Retinal pigment epithelial cell (primary cell): ENCODE measurements at places on chromosomes 16 and 17.

DNA sequence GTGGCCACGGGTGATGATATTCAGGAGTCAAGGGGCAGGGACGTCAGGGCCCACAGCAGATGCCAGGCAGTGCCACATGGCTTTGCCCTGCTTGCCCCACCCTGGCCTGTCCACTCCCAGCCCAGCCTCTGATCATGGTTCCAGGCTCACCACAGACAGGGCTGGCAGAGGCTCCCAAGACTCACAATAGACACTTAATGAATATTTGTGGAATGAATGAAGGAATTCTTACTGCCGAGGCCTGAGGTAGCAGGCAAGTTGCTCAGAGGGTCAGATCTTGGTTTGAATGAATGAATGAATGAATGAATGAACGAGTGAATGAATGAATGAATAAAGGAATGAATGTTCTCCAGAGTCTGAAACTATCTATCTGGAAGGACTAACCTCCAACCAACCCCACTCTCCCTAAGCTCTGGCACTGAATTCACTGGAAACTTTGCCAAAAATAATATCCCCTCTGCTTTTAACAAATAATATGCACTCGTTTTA is 60.9 kb downstream of the RAI1 start:
- DNase-seq = no peak

GRCh38 chr17:50451943-50452629 is 16.6 kb downstream of the CHAD start:
- DNase-seq = no peak

- no peak for DNase-seq
Observed at GRCh38 chr16:2964475-2965336, 631 bp downstream of the KREMEN2 start.

- DNase-seq = no peak
Observed at GRCh38 chr17:44005527-44006271, 1.3 kb downstream of the NAGS start.

GRCh38 chr17:27552276-27552732 is 78.7 kb upstream of the LGALS9 start:
- no peak for DNase-seq

GRCh38 chr16:4522051-4522581 is 16.5 kb downstream of the CDIP1 start:
- no peak for DNase-seq

DNA sequence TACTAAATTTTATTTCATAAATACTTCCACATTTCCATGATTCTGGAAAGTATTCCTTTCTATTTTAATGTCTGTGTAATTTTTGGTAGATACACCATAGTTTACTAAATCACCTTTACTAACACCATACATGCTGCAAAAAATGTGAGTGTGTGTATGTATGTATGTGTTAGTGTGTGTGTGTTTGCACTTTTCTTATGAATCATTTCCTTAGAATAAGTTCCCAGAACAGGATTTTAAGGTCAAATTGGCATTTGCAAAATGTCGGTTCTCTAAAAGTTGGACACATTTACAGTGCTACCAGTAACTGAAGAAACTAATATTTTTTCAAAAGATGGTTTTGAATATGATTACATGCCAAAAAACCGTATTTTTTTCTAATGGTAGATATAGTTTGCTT is 137.1 kb downstream of the CYB561 start:
- DNase-seq = no peak

DNA sequence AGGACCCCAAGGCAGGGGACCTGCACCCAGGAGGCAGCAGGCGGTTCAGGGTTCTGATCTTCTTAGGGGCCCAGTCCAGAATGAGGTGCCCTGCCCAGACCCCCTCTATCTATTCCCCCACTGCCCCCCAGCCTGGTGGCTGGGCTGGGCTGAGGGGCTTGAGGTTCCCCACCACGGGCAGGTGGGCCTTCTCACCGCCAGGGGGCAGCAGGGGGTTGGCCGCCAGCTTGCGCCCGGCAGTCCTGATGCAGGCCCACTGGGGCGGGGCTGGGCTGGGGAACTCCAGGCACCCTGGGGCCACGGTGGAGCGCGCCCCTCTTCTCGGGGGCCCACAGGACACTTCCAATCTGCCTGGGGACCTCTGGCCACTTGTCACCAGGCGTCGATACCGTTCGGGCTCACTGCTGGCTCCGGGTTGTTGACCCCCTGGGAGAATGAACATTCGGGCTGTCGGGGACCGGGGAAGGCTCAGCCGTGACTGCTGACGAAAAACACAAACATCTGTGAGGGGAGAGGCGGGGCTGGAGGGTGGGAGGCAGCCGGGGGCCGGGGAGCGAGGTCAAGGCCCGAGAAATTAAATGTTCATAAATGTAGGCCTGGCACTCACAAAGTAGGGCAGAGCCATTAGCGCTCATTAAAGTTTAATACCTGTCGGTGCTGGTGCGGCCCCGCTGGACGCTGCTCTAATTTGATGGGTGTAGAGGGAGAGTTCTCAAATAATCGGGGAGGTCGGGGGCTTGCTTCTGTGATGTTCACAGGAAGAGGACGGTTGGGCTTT is 219.3 kb upstream of the GSE1 start:
- DNase-seq = no peak

GRCh38 chr16:69566981-69567680 is 1.4 kb downstream of the NFAT5 start:
- DNase-seq = no peak

- DNase-seq = no peak
Observed at GRCh38 chr17:49699966-49700575, 7.7 kb downstream of the SLC35B1 start.

GRCh38 chr17:75418531-75418930 is 13.1 kb upstream of the GRB2 start:
- no peak for DNase-seq

DNA sequence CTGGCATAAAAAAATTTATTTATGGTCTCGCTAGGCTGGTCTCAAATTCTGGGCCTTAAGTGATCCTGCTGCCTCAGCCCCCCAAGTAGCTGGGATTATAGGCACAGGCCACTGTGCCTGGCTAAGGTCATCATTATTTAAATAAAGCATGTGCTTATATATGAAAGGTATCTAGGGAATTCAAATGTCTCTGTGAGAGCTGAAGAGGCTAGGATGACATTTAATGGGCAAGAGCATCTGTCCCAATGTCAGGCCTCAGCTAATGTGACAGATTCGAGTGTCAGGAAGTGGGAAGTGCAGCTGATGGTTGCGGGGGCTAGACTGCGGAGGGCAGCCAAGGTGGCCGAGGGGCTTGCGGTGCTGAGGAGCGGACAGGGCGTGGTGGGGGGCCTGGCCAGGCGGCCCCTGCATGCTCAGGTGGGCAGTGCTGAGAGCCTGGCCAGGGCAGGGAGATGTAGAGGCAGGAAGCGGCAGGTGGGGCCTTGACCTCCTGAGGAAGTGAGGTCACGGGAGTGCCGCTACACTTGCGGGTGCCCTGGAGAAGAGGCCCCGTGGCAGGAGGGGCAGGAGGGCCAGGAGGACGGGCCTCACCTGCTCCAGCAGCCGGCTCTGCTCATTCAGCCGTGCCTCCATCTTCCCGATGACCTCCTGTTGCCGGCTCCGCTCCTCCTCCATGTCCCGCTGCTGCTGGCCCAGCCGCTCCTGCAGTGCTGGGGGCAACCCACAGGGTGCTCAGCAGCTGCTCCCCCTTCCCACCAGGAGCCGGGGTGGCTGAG is 12.6 kb upstream of the MRPL38 start:
- DNase-seq = no peak

- no peak for DNase-seq
Observed at GRCh38 chr16:4690946-4691665, 2.3 kb upstream of the NUDT16L1 start.

- no peak for DNase-seq
Observed at GRCh38 chr16:18853694-18854093, 52.3 kb upstream of the ARL6IP1 start.

DNA sequence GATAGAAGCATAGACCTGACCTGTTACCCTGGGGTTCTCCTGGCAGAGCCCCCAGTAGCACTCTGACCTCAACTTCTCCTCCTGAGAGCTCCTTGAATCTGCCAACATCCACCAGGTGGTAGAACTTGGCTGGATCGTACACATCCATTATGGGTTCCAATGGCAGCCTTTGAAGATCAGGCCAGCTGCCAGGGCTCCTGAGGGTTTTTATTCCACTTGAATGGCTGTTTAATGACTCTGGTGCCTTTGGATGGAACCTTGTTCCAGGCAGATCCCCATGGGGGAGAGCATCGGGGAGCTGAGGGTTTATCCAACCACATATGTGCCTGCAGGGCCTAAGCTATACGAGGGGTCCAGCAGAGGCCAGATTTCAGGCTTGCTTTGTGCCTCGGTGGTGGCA is 47.1 kb upstream of the CLEC19A start:
- DNase-seq = no peak

DNA sequence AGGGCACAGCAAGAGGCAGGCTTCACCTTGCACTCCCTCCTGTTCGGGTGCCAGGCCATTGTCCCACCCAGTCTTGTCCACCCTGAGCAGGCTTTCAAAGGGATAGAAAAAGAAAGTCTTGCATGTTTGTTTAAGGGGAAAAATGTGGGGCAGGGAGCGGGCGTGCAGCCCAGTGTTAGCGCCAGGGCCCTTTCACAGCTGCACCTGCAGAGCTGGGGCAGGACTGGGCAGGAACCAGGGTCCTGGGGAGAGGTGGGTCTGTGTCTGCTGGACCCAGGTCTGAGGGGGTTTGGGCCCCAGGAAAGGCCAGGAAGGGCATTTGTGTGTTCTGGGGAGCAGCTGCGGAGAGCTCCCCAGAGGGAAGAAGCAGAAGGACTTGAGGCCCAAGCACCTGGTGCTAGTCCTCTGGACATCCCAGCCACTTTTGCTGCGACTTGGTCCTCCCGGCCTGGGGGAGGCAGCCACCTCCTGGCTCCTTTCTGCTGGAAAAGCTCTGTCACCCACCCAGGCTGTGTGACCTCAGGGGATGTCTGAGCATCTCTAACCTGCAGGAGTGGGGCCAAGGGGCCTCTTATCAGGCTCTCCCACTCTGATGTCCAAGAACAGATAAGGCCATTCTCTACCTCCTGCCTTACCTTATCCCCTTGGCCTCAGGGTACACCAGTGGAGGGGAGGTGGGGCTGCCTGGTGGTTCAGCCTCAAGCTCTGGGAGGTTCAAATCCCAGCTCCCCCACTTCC is 44.7 kb downstream of the PSME3IP1 start:
- DNase-seq = no peak

GRCh38 chr16:68411086-68411485 is 37.2 kb downstream of the SMPD3 start:
- DNase-seq = no peak

- no peak for DNase-seq
Observed at GRCh38 chr17:67475161-67475937, 98.3 kb downstream of the PITPNC1 start.
